ENCODE measurements at places on chromosomes 12 and 14.
A peak's percentile ranks its signal among the peaks of the same experiment; 100 is the strongest.

- peak; percentile 24 for DNase-seq
These were observed 184.7 kb upstream of the DCN start for GRCh38 chr12:91367234-91367849.

GRCh38 chr14:68278576-68279436, 459.2 kb downstream of the RAD51B start:
- peak; percentile 98 for DNase-seq

GRCh38 chr14:72049462-72049861, 117.2 kb downstream of the RGS6 start:
- no peak for DNase-seq

GRCh38 chr14:78358591-78358990, 188.4 kb downstream of the NRXN3 start:
- no peak for DNase-seq

- DNase-seq: no peak
These were observed 1505.5 kb upstream of the TMEM132C start for GRCh38 chr12:126761420-126761819.

DNA sequence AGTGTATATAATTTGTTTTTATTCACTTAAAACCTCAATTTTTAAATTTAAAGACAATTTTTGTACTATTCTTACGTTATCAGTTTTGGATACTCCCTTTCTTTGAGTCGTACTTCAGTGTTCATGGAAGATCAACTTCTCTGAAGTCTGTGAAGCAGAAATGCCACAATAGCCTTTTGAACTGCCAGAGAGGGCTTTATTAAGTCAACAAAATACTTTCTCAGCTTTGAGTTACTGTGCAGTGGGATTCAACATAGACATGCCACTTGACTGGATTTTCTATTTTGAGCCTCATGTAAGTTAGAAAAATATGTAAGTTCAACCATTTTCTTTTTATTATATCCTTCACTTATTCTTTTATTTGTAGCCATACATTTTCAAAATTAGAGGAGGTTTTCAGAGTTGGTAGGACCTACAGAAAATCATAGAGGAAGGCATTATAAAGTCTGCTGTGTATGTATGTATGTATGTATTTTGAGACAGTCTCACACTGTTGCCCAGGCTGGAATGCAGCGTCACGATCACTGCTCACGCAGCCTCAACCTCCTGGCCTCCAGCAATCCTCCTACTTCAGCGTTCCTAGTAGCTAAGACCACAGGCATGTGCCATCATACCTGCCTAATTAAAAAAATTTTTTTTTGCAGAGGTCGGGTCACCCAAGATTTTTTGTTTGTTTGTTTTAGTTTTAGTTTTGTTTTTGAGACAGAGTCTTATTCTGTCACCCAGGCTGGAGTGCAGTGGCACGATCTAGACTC, 31.3 kb upstream of the BCAT1 start:
- no peak for DNase-seq
